ENCODE measurements at places on chromosomes 4 and X. TPM values are rescaled to one million over a fixed set of nuclear protein-coding genes. Genes with fewer than 3 reads are reported as not detected.

GRCh38 chr4:146567396-146567795 lies 45.7 kb upstream of the SLC10A7 start:
- no peak for DNase-seq

GRCh38 chr4:3437998-3438846 lies 3.5 kb upstream of the HGFAC start:
- peak; percentile 71 for DNase-seq

Gene PCYT1B
- 7.3 TPM for polyA plus RNA-seq

DNA sequence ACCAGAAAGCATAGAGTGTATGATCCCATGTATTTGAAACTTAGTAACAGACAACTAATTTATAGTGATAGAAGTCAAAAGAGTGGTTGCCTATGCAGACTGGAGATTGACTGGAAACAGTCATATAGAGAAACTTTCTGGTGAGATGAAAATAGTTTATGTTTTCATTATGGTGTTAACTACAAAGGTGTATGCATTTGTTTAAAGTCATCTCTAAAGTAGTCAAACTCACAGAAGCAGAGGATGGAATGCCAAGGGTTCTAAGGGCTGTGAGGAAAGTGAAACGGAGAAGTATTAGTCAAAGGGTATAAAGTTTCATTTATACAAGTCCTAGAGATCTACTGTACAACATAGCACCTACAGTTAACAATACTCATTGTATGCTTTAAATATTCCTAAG lies 45.8 kb downstream of the ENOX2 start:
- no peak for DNase-seq

- DNase-seq = no peak
These were observed 159.1 kb downstream of the SHROOM3 start for GRCh38 chr4:76594173-76594572.

DNA sequence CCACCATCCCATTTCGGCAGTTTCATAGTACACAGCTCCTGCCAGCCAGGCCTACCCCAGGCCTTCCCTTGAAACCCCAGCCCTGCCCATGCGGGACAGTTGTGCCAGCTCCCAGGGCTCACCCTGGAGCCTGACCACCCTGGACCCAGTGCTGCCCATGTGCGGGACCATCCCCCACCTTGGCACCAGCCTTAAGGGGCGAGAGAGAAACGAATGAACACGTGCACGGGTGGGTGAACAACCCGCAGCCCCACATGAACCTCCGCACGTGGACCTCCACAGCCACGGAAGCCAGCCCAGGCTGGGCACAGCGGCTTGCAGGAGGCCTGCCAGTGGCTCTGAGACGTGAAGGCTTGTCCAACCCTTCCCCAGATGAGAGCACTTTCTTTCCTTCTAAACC lies 76.0 kb upstream of the MXD4 start:
- DNase-seq = no peak

DNA sequence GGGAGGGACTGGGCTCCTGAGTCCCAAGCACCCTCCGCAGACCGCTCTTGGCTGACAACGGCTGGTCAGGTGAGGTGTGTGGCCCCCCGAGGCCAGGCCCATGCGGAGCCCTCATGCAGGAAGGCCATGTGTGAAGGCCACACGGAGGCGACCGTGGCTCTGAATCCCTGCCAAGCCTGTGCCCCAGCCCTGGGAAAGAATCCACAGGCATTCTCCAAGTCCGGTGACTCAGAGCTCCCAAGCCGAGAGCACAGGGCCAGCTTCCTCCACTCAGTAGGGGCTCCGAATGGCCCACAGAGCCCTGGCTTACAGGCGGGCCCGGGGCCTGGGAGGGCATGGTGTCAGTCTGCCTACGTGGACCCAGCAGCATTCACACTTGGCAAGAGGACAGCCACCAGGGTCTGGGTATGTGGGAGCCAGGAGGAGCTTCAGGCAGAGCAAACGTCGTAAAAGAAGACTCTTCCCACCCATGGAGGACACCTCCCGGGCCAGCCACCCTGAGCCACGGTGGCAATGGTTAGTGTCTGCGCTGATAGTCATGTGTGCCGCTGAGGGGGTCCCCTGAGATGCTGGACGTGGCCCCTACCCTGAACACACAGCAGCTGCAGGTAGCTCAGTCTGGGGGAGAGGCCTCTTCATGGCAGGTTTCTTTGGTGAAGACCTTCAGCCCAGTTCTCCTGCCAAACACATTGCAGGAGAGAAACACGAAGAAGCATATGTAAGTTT lies 105.7 kb downstream of the PSAPL1 start:
- DNase-seq = no peak

Gene SSX2B
- polyA plus RNA-seq = not detected

- DNase-seq = peak; percentile 75
These were observed 111.3 kb upstream of the LNX1 start for GRCh38 chr4:53702334-53703266.

- DNase-seq = no peak
These were observed 29.6 kb downstream of the KDM5C start for GRCh38 chrX:53195401-53195800.

GRCh38 chr4:133776503-133776902 lies 425.1 kb downstream of the PABPC4L start:
- no peak for DNase-seq

Gene PSAPL1
- polyA plus RNA-seq = 0.03 TPM

DNA sequence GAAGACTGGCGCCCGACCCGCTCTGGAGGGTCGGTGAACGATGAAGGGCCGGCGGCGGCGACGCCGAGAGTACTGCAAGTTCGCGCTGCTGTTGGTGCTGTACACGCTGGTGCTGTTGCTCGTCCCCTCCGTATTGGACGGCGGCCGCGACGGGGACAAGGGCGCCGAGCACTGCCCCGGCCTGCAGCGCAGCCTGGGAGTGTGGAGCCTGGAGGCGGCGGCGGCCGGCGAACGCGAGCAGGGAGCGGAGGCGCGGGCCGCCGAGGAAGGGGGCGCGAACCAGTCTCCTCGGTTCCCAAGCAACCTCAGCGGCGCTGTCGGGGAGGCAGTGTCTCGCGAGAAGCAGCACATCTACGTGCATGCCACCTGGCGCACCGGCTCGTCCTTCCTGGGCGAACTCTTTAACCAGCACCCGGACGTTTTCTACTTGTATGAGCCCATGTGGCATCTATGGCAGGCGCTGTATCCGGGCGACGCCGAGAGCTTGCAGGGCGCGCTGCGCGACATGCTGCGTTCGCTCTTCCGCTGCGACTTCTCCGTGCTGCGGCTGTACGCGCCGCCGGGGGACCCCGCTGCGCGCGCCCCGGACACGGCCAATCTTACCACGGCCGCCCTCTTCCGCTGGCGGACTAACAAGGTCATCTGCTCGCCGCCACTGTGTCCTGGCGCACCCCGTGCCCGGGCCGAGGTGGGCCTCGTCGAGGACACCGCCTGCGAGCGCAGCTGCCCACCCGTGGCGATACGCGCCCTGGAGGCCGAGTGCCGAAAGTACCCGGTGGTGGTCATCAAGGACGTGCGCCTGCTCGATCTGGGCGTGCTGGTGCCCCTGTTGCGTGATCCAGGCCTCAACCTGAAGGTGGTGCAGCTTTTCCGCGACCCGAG lies 568 bp downstream of the CHST7 start:
- DNase-seq = peak; percentile 65

GRCh38 chr4:148770377-148770776 lies 328.2 kb upstream of the NR3C2 start:
- no peak for DNase-seq
